LoVo (cell line): ENCODE measurements at places on chromosomes 13 and 19.

- no peak for DNase-seq
These were observed 14.9 kb downstream of the LMO7 start for GRCh38 chr13:75651013-75651412.

GRCh38 chr13:50908371-50908770, 1.2 kb upstream of the RNASEH2B start:
- no peak for DNase-seq

DNA sequence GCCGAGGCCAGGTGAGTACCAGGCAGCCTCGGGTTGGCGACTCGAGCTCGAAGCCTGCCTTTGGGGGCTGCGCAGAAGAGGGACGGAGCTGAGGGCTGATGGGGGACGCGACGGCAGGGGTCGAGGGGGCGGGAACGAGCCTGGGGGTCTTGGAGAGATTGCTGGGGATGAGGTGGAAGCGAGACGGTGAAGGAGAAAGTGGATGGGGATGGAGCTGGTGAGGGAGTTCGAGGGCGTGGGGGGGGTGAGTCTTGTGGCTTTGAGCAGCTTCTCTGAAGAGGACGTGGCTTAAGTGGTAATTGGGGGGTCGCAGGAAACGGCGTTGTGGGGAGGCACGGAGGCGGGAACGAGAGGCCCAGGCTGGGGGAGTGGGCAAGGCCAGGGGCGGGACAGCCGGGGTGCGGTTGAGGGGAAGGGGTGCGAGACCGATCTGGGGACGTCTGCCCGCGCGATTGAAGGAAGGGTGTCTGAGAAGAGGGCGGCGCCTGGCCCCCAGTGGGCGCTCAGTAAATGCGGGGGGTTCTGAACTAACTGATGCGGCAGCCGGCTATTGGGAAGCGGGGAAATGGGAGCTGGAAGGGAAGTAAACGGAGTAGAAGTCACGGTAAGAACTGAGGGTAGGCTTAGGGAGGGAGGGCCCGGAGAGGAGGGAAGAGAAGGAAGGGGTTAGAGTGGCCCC, 426 bp downstream of the MYO9B start:
- peak; percentile 17 for DNase-seq

GRCh38 chr13:99842405-99842804, 129.2 kb downstream of the ZIC5 start:
- no peak for DNase-seq

GRCh38 chr19:56603829-56604228, 8.7 kb downstream of the ZNF71 start:
- DNase-seq: no peak

DNA sequence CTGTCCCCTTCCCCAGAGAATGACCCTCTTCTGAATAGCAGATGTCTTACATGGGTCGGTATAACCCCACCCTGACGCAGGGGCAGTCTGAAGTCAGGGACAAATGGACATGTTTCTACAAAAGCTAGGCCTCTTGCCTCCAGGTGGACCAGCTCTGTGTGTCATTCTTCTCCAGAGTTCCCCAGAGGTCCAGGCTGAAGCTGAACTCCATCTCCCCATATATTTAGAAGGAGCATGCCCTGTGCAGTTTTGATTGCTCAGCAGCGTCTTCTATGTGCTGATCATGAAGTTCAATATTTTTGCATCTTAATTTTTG, 8.8 kb upstream of the NALCN start:
- no peak for DNase-seq

DNA sequence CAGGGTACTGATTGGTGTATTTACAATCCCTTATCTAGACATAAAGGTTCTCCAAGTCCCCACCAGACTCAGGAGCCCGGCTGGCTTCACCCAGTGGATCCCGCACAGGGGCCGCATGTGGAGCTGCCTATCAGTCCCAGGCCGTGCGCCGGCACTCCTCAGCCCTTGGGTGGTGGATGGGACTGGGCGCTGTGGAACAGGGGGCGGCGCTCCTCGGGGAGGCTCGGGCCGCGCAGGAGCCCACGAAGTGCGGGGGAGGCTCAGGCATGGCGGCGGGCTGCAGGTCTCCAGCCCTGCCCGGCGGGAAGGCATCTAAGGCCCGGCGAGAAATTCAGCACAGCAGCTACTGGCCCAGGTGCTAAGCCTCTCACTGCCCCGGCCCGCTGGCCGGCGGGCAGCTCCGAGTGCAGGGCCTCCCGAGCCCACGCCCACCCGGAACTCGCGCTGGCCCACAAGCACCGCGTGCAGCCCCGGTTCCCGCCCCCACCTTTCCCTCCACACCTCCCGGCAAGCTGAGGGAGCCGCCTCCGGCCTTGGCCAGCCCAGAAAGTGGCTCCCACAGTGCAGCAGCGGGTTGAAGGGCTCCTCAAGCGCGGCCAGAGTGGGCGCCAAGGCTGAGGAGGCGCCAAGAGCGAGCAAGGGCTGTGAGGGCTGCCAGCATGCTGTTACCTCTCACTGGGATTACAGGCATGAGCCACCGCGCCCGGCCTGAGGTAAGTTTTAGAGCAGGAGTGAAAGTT, 60.0 kb upstream of the SCEL start:
- DNase-seq: no peak

GRCh38 chr19:16449330-16449961, 22.3 kb downstream of the EPS15L1 start:
- no peak for DNase-seq

DNA sequence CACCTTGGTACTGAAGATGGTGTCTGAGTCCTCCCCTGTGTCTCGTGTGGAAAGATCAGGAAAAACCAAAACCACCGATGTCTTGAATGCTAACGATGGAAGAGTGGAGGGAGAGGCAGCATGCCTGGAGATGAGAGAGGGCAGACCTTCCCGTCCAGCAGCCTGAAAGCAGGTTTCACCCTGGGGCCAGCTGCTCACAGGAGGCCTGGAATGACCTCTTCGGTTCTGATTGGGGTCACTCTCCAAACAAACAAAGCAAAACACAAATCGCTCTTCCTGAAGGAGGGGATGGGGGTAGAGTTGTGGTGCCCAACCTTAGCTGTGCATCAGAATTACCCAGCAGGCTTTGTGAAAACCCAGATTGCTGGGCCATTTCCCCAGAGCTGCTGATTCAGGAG, 142.3 kb upstream of the SOX1 start:
- DNase-seq: no peak

DNA sequence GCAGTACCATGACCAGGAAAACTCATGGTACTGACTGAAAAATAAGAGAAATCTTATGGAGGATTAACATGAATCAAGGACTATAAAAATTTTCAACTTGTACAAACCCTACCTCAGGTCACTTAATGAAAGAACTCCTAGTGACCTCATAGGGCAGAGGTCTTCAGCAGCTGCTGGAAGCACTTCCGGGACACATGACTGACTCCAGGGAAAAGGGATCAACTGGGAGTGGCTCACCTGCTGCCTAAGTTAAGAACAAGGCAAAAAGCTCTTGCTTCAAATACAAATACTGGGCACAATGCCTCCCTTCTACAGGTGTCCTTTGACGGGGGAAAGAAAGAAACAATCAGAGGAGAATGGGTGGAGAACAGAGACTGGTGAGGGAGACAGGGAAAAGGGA, 18.6 kb downstream of the DOCK9 start:
- DNase-seq: no peak

DNA sequence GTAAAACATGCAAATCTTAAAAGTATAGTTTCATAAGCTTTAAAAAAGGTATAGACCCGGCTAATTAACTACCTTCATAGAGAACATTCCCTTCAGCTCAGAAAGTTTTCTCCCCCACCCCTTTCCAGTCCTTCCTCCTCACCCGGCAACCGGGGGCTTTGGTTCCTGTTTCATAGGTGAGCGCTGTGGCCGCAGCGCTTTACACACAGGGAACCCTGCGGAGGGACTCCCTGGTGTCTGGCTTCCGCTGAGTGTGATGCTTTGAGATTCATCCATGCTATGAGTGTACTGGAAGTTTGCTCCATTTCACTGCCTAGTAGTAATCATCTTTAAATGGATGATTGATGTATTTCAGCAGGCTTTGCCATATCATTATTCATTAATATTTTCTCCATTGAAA, 26.0 kb upstream of the PABPC3 start:
- DNase-seq: no peak

DNA sequence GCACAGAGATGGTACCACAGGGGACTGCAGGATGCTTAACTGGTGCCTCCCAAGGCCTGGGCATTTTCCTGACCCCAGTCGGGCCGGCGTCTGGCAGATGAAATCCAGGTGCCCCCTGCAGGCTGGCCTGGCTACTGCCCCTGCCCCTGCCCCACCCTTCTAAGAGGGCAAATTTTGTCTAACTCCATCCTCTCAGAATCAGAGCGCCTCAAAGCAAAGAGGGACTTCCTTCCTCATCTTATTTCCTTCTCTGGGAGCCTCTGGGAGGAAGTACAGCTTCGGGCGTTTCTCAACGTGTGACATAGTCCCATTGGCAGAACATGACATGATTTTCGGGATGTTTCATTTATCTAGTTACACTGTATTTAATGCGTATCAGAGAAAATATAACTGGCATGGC, 2.7 kb downstream of the PRKACA start:
- DNase-seq: no peak

GRCh38 chr13:21228738-21229137, 52.3 kb downstream of the MRPL57 start:
- DNase-seq: no peak

DNA sequence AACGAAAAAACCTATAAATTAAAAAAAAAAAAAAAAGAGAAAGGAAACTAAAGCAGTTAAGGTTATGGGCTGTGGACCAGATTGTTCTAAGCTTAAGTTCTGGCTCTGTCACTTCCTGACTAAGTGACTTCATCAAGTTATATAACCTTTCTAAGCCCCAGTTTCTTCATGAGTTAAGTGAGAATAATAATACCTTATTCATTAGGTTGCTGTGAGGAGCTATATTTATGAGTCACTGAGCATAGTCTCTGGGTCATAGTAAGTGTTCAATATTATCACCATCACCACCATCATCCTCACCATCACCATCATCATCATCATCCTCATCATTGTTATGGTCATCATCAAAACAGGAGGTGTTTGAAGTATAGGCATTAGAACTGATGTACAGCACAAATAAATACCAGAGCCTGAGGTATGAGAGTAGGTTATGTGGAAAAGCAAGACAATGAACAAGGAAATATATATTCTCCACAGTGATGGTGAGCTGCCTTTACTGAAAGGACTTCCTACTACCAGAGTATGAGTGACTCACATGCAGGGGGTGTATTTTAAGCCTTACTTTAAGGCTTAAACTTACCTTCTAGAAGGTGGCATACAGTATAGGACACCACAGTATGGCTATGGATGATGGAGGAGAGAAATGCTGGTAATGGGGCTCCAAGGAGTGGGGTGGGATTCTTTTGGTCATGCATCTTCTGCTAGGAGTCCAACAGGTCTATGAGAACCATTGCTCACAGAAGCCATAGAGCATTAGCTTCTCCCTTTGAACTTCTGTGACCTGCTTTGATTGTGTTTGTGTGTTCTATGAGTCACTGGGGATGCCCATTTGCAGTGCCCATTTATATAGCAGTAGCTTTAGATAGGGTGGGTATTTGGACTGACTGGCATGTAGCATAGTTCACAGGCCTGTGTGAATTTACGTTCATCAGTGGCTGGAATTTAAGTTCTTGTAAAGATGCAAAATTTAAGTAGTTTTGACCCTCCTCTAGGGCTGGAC, 104.4 kb downstream of the KLF5 start:
- peak; percentile 78 for DNase-seq

- peak; percentile 16 for DNase-seq
These were observed 485 bp upstream of the ZNF845 start for GRCh38 chr19:53333066-53333462.

DNA sequence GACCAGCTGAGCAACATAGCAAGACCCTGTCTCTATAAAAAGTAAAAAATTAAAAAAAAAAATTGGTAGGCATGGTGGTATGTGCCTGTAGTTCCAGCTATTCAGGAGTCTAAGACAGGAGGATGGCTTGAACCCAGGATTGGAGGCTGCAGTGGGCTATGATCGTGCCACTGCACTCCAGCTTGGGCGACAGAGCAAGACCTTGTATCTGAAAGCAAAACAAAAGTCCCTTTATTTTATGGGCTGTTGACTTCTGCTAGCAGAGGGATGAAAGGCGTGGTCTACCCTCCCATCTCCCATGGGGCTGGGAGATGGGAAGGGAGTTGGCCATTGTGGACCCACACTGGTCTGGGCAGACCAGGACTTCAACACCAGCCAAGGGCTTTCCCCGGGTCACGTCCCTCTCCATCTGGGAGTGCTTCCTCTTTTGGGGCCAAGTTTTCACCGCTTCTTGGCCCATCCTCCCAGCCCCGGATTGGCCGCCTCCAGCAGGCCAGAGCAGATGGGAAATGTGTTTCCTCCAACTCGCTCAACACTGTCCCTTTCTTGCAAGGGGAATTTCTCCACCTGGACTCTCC, 2.2 kb upstream of the TNFSF9 start:
- DNase-seq: no peak

GRCh38 chr19:4007836-4008539, 452 bp downstream of the PIAS4 start:
- DNase-seq: no peak

DNA sequence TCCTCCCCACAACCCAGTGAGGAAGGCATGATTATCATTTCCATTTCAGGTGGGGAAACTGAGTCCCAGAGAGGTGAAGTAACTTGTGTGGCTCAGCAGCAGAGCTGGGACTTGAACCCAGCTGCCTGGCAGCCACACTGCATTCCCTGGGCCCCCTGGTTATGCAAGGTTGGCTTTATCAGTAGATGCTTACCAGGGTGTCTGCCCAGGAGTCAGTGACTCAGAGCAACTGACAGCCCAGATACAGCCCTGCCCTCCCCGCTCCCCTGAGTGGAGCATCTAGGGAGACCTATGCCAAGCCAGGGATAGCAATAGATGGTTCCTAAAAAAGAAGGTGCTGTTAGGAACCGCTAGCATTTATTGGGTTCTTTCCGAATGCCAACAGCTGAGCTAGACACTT, 5.9 kb downstream of the IGLON5 start:
- no peak for DNase-seq

DNA sequence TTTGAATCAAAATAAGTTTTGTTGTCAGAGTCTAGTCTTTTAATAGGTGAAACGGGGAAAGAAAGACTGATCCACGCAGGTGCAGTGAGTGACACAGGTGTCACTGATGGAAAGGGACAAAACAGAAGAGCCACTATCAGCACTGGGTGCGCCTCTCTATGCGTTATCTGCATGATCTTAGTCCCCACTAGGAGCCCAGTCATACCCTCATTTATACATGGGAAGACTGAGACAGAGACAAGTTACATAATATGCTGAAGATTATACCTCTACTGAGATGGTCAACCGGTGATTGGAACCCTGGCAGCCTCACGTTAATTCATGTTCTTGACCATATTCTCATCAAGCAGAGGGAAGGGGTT, 3.4 kb downstream of the LRCH1 start:
- no peak for DNase-seq

DNA sequence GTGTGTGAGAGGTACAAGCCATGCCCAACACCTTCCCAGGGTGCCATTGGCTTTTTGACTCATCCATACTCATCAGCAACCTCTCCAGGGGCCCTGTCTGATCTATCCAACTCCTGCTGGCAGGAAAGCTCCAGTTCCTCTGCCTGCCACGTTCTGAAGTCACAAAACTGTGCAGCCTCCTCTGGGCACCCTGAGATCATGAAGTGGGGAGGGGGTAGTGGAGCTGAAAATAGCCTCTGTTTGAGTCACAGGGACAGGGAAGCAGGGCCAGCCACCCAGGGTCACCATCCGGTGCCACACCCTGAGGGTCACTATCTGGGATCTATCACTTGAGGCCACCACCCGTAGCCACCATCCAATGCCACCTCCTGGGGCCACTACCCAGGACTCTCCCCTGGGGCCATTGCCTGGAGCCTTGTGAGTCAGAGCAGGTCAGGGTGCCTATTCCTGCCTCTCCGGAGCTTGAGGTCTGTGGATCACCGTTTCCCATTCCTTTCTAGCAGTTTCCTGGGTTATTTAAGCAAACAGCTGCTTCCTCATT, 172.1 kb downstream of the NUFIP1 start:
- no peak for DNase-seq

- no peak for DNase-seq
These were observed 37.1 kb downstream of the PBX4 start for GRCh38 chr19:19581391-19581790.
